ENCODE measurements at places on chromosomes 3 and 15.

DNA sequence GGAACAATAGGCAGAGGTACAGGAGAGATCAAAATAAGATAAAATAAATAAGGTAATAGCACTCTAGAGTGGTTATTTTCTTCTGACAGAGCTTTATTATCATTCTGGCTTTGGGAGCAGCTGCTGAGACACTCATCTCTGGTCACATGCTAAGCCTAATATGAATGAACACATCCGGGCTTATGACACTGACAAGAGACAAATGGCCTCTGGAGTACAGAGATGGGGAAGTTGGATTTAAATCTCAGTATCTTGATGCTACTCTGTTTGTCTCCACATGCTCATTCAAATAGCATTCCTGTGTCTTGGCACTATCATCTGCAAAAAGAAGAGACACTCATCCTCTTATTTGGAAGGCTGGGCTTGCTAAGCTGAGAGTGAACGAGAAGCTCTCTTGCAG, 55.6 kb downstream of the TMEM45A start:
- DNase-seq = no peak

DNA sequence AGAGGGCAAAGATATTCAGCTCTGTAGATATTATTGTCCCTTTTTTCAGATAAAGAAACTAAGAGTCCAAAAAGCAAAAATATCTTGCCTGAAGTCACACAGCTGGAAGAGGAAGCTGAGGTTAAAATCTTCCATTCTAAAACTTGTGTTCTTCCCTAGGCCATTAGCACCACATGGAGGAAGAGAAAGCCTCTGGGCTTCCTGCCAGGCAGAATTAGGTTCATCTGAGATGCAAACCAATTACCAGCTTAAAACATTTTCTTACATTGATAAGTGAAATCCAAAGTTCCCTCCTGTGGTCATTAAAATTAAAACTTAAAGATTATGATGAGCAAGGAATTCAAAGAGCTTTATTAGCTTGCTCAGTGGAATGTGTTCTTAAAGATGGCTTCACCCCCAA, 235.3 kb upstream of the SETMAR start:
- no peak for DNase-seq

DNA sequence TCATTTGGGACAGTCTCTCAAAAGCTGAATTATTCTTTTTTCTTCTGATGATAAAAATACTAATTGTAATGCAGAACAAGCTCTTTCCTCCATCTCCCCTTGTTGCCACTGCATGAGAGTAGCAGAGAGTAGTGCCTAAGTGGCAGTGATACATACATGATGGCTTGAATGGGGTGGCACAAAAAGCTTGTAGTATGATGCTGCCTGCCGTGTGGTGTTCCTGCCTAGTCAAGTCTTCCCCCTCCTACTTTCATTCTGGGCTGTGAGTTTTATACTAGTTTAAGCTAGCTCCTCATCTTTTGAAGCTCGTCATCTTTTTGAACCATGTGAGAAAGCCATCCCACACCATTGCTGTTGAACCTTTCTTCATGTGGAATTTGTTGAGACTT, 230.5 kb downstream of the NFKBIZ start:
- no peak for DNase-seq

DNA sequence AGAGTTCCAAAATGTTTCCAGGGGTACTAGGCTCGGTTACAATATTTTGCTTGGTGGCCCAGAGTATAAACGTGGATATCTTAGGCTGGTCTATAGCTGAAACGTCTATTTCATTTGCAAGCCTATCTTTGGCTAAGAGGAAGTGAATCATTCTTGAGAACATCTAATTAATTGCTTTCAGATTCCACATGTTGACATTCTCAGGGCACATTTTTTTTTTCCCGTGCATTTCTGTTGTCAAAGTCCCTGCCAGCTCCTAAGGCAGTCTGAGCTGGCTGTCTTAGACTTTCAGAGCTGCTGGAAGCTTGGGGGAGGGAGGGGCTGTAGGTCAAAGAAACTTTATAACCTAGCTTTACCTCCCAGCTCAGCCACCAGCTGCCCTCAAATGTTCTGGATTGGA, 23.2 kb upstream of the LAMP3 start:
- DNase-seq = peak; percentile 88

- no peak for DNase-seq
Measured at GRCh38 chr15:98853617-98854420, 153.8 kb downstream of the PGPEP1L start.

DNA sequence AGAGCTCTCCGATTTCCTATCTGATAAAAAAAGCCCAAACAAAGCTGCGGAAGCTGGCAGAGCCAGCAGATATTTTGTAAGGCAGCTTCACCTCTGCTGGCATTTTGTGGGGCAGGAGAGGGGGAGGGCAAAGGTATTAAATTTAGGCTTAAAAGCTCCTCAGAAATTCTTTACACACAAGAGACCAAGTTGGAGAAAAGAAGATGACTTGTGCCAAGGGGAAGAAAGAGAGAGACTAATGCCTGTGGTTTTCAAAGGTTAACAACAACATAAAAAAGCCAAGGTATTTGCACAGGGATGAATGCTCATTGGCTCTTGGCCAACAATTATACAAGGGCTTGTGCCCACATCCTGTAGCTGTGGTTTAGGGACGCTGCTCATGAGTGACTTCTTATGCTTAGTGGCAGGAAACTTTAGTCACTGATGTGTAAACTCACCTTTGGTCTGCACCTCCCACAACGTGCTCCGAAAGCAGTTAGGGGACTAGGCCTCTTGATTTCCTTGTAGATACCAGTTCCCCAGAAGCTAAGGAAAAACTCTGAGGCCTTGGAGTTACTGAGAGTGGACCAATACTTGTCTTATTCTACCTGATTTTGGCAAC, 152.9 kb downstream of the TPRG1 start:
- peak; percentile 93 for DNase-seq

GRCh38 chr3:33063651-33064051, 33.3 kb downstream of the GLB1 start:
- peak; percentile 74 for DNase-seq

DNA sequence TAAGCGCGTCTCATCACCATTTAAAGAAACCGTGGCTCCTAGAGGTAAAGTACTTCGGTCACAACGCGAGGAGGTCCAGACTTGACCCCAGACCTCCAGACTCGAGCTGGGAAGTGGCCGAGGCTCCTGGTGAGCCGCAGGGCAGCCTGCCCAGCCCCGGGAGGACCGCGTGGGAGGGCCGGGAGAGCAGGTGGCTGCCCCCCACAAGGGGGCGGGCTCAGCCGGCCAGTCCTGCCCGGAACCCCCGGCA, at the start of gene SLC27A2:
Gene SLC27A2, plus strand, starts transcription at position 228 of the 250 bp plus-strand sequence. CDS start 232 bp downstream, outside the sequence.
- DNase-seq = no peak

- no peak for DNase-seq
Measured at GRCh38 chr15:81337713-81338157, 13.8 kb upstream of the STARD5 start.

DNA sequence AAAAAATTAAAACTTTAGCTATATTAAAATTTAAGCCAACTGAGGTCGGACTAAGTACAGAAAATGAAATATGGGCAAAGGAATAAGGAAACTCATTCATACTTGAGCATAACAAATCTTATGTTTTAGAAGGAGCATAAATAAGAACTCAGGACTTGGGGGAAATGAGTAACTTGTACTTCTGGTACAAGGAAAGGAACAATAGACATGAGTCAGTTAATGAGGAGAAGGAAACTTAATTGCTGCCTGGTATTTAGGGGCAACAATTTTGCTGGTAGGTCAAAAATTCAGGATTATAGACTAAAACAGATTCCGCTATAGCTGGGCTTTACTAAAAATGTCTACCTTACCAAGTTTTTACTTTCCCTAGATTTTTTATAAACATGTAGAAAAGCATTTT, 113.1 kb downstream of the MYO5A start:
- DNase-seq = no peak

DNA sequence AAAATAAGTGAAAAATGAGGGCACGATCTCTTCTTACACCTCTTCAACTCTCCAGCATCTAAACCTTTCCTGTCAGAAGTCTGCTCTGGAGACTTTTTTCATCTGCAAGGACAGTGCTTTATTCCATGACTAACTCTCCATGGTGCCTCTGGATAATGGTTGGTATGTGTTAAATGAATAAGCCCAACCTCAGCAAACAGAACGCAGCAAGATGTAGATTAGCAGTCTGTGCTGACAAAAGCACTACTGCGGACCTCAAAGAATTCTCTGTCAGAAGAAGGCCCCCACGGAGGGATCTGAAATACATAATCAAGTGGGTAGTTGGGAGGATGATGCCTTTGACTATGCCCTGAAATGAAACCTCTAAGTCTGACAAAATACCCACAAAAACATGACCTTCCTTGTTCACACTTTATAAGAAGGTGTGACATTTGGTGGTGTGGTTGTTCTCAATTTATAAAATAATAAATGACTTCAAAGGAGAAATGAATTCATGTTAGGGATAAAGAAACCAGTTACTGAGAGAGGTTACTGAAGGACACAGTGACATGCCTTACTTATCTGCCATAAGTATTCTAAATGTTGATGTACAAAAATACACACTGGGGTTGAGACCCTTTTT, 43.2 kb upstream of the ADCY5 start:
- DNase-seq = no peak

GRCh38 chr15:100279849-100280248, 61.9 kb downstream of the ADAMTS17 start:
- DNase-seq = no peak

GRCh38 chr15:92733934-92734521, 78.5 kb upstream of the FAM174B start:
- DNase-seq = peak; percentile 48

- DNase-seq = no peak
Measured at GRCh38 chr3:187042874-187043458, 96.3 kb downstream of the RPL39L start.

- peak; percentile 98 for DNase-seq
Measured at GRCh38 chr15:66803182-66803729, 101.2 kb downstream of the SMAD6 start.

DNA sequence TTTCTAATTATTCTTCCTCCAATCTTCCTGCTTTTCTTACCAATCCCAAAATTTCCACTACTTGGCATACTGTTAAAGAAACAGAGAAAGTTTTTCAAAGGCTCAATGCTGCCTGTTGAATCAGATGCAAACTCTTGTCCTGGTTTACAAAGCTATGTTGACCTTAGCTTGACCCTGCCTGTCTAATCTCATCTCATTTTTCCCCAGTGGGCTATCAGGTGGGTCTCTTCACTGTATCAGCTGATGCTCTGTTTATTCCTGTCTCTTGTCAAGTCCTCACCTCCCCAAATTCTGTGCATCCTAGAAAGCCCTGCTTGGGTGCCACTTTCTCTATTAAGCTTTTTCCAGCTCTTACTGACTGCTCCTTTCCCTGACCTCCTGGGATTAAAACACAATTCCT, 18.2 kb downstream of the NFKBIZ start:
- no peak for DNase-seq

GRCh38 chr3:156356537-156357363, 198.2 kb downstream of the SSR3 start:
- no peak for DNase-seq

DNA sequence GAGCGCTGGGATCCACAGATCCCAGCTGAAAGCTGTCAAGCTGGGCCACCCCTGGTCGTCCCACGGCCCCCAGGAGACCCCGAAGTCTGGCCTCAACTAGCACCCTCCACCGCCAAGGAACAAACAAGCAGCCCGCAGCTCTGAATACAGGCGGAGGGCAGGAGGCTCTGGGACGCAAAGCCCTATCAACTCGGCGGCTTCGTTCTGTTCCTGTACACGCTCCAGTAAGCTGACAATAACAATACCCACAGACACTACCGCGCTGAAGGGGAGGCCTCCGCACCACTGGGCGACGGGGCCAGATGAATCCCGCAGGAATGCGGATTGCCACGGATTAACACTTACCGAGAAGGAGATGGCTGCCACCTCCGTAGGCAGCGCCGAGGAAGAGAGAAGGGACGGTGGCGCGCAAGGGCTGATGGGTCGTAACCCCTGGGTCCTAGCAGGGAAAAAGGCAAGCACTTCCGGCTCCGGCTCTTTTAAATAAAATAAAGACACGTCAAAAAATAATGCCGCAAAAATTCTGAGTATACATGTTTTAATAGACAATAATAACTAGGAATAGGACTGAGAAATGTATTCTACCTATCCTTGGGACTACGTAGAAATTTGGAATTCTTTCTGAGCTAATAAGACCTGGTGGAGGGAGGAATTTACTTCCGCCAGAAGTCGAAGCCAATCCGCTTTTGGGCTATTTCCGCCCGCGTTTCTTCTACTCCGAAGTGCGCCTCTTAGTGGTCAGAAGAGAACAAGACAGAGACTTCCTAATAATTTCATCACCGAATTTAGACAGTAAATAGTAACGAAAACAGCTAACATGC, at the start of gene RPL32:
Gene RPL32, minus strand, starts transcription at position 417 of the 821 bp plus-strand sequence. CDS start 1,328 bp downstream, outside the sequence.
- DNase-seq = peak; percentile 96

DNA sequence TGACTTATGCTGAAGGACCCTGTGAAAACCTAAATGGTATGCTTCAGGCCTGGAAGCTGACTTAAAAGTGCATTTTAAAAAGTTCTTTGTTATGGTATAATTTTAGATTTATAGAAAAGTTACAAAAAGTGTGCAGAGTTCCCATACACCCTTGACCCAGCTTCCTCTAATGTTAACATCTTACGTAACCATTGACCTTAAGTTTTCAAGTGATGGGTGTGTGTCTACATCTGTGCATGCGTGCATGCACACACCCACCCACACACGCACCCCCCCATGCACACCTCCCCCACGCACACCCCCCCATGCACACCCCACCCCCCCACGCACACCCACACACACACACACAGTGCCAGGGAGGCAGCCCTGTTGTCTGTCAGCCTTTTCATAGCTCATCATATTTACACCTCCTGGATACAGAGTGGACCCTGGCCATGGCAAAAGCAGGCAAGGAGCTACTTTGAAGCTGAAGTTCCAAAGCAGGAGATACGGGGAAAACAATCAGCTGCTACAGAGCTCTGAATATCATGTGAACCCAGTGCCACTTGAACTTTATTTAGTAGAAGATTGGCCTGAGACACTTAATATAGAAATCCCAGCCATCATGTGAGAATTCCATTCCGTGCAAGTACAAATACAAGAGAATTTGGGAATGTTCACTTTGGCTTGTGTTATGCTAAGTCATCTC, 30.0 kb upstream of the TRAK1 start:
- DNase-seq = no peak

- no peak for DNase-seq
Measured at GRCh38 chr3:193894121-193894863, 241.7 kb upstream of the HES1 start.

DNA sequence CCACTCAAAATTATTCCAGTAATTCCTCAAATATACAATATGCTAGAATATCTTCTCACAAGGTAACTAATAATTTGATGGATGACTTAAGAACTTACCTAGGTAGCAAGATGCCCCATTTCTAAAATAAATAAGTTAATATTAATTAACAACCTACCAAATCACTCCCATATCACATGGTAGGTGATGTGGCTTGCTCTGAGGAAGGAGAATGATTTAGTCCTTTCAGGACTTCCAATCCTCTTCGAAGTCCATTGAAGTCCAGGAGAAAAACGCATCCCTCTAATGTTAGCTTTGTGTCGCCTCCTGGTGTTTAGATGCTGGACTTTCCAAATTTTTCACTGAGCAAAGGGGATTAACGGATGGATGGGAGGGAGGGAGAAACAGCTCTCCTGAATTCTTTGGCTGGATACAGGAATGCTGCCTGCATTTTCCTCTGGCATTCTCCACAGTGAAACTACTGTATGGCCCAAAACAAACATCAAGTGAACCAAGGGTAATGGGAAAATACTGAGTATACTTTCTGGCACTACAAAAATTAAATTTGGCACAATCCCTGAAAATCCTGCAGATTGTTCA, 58.6 kb downstream of the PRICKLE2 start:
- DNase-seq = peak; percentile 61

- DNase-seq = no peak
Measured at GRCh38 chr3:23071758-23072157, 131.4 kb upstream of the UBE2E2 start.

GRCh38 chr15:47397655-47398054, 319.6 kb upstream of the SEMA6D start:
- no peak for DNase-seq

- DNase-seq = no peak
Measured at GRCh38 chr15:25972141-25972675, 109.1 kb upstream of the ATP10A start.
